ENCODE measurements at places on chromosomes 7 and 10.

DNA sequence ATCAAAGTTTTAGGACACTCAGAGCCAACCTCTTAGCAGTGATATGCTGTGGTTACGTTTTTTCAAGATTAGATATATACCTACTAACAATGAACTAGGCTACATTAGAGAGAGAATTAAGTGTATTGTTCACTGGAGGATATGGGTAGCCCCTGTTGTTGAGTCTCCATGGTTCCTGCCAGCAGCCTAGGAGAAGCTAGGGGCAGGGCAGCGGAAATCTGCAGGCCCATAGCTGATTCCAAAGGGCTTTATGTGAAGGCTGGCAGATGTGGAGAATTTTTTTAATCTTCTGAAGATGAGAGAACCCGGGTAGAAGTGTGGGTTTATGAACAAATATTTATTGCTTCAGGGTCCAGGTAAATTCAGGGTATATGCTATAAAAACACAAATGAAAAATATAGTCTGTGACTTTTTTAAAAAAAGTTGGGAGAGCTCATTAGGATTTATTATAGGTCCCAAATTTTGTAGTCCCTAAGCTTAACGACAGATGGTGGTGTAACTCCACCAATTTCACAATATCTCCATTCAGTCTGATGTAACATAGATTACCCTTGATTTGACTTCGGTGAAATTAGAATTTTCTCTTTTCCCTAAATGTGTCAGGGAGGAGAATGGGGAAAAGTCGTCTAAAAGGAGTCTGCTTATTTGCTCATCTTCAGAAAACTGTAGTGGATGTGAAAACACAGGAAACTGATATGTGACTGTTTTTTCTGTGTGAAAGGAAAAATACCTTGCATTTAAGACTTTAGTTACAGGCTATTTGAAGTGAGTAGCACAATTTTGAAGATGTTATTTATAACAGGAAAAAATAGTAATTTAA lies 163.0 kb upstream of the PPP1R3A start:
- peak; percentile 62 for DNase-seq

GRCh38 chr7:33868166-33868565 lies 37.2 kb upstream of the BMPER start:
- no peak for DNase-seq

- DNase-seq, result no peak
These were observed 46.1 kb downstream of the PARD3 start for GRCh38 chr10:34768972-34769330.

DNA sequence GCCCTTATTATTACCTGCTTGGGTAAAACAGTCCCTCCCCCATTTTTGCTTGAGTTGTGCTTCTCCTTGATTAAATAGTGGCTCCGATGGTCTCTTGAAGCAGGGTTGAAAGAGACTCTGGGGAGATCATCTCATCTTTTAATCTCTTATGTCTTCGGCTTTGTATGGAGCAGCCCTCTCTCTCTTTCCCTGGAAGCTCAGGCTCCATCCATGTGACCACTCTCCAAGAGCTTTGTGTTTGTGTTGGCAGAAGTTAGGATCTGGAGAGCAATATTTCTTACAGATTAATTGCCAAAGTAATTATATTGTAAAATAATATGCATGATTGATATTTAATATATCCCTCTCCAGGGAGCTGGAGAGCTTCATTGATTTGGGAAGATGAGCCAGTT lies 76.9 kb downstream of the LRRC4 start:
- no peak for DNase-seq

GRCh38 chr10:86178401-86179152 lies 188.0 kb downstream of the GRID1 start:
- DNase-seq, result peak; percentile 60

DNA sequence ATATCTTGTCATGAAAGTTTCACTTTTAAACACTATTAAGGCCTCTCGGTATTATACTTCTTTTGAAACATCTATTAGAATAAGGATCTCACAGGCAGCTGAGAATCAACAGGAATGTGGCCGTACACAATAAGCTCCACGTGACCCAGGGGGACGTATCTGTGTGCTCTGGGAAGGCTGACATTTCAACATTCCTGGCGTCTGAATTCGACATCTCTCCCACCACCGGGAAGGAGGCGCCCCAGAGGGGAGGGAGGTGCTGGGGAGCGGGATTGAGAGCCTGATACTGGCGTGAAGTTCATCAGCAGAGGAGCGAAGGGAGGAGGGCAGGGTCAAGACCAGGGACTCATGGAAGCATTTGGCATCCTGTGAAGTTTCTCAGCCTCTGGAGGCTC lies 401.3 kb downstream of the DNAJB6 start:
- peak; percentile 71 for DNase-seq

DNA sequence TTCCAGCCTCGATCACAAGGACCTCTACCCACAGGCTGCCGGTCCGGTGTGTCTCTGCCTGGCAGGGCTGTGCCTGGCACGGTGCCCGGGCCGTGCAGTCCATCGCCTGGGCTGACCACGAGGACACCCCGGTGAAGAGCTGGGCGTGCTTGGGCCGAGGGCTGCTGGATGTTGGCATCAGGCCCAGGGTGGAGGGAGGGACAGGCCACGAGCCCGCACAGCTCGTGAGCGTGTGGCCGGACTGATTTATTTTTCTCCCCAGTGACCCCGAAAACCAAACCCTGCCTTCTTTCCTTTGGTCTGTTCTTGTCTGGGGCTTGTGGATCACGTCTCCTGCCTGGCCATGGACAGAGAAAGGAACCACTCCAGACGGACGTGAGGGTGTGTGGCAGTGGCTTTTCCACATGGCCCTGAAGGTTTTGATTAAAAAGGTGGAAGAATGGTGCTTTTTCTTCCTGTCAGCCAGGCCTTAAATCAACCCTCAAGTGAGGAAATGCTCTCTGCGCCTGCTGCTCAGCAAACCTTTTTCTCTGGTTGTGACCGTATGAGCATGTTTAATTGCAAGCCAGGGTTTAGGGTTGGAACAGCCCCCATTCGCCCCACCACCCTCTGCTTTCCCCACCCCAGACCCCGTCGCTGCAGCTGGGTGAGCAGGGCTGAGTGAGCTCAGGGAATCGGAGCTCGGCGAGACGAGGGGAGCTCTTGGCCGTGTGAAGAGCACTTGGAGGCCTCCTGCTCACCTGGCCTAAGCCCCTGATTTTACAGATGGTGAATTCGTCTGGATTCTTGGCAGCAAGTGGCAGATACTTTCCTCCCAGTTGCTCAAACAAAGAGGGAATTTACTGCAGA lies 130.1 kb downstream of the RGS10 start:
- DNase-seq, result no peak

DNA sequence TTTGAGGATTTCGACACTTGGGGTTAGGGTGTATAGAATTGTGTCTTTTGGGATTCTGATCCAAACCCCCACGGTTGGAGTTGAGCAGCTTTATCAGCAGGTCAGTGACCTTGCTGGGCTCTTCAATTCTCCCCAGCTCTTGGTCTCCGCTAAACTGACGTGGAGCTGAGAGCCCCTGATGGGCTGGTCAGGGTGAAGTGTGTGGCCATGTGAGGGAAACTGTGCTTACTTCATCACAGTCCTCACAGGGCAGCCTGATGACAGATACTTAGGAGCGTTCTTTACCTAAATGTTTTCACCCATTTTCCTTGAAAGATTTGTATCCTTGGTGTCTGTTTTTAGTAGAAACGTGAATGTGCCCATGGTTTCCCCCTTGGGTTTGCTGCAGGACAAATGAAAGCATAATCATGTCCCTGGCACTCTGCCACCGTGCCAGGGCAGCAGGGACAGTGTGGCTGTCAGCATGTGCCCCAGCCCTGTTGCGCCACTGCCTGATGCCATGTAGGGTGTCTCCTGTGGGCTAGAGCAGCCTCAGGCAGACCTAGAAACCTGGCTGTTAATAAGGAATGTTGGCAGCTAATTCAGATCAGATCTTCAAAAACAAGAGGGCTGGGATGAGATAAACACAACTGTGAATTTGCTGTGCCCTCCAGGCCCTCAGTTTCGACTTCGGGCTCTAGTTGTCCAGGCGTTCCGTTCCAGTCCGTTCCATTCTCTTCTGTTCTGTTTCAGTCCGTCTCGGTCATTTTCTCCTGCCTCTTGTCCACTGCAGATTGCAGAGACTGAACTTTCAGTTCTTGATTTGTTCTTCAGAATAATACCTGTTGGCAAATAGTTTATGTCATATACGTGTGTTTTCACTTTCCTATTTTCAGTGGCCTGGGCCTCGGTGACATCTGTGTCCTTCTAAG lies 96.8 kb downstream of the TRRAP start:
- DNase-seq, result no peak

DNA sequence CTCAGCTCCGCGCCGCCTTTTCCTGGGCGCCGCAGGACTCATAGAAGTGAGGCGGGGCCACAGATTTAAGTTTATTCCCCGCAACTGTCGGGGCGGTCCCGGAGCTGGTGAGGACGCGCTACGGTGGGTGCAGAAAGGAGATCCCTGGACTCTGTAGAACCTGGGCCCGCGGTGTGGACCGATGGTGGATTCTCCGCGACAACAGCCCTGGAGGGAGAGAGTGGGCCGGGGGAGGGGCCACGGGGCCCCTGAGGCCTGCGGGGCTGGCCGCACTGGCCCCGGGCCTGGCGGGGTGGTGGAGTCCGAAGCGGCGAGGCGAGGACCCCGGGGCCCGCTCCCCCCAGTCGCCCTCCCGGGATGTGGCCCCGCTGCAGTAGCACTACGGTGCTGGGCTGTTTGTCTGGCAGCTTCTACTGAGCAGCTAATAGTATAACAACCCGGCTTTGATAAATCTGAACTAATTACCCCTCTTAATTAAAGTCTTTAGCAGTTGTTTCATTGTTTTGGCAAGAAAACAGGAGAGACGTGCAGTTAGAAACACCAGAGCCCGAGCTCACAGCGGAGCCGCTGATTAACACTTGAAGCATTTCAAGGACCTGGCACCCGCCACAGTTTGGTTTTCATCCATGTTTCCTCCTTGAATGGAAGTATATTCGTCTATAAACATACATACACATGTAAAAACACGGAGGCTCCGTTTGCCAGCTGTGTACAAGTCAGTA lies 4.2 kb downstream of the FEZF1 start:
- peak; percentile 71 for DNase-seq
